ENCODE measurements at places on chromosomes 12 and 14.
A peak's percentile ranks its signal among the peaks of the same experiment; 100 is the strongest.

DNA sequence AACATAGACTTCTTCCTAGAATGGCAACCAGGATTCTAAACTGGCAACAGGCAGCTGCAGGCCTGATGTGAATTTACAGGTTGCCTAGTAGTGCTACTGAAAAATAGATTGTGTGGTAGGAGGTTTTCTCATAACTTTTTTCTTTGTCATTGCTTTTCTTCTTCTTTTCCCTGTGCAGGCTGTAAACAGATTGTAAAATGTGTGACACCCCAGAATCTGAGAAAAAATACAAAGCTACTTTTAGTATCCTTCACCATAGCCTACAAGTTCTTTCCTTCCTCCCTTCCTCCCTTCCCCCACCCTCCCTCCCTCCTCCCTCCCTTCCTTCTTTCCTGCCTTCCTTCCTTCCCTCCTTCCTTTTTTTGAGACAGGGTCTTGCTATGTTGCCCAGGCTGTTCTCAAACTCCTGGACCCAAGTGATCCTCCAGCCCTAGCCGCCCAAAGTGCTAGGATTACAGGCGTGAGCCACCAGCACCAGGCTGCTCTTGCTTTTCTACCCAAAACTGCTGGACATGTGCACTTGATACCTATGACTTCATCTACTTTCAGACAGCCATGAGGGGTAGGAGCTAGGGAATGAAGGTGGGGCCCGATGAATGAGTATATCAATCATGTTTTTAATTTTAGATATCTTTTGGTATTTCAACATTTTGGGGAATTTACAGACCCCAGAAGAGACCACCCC is 114.2 kb upstream of the EEA1 start:
- DNase-seq, result no peak

GRCh38 chr12:114218136-114218535 is 187.8 kb downstream of the TBX5 start:
- DNase-seq, result no peak

DNA sequence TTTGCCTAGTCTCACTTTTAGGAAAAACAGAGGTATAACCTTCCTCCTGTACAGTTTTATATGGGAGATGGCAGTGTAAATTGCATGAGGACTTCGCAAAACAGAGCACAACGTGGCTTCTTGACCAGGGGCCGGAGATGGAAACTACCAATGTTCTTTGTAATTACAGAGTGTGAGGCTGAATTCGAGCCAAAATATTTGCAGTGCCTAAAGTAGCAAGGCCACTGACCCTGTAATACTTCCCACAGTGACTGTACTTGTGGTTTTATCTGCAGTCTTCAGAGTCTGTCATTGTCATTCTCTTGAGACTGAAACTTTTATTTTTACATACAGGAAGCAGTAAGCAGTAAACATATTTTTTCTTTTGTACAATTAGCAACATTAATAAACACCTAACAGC is 98.9 kb downstream of the RERG start:
- no peak for DNase-seq

GRCh38 chr12:122609732-122610131 is 82.7 kb downstream of the KNTC1 start:
- DNase-seq, result no peak

GRCh38 chr12:21827083-21827482 is 52.6 kb upstream of the KCNJ8 start:
- no peak for DNase-seq

DNA sequence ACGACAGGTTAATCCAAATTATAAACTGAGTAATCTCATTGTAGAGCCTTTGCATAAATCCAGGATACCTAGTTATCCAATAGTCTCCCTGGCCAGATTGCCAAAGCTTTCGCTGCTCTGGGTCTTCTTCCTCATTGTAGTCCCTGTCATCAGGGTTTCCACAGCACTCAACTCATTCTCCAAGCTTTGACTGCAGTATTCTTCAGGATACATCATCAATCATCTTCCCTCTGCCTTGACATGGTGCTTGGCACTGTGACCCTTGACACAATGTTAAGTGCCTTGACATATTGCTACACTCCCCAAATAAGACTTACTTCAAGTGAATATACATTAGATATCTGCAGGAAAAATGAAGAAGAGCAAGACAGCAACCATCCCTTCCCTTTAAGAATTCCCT is 60.1 kb upstream of the RESF1 start:
- no peak for DNase-seq

DNA sequence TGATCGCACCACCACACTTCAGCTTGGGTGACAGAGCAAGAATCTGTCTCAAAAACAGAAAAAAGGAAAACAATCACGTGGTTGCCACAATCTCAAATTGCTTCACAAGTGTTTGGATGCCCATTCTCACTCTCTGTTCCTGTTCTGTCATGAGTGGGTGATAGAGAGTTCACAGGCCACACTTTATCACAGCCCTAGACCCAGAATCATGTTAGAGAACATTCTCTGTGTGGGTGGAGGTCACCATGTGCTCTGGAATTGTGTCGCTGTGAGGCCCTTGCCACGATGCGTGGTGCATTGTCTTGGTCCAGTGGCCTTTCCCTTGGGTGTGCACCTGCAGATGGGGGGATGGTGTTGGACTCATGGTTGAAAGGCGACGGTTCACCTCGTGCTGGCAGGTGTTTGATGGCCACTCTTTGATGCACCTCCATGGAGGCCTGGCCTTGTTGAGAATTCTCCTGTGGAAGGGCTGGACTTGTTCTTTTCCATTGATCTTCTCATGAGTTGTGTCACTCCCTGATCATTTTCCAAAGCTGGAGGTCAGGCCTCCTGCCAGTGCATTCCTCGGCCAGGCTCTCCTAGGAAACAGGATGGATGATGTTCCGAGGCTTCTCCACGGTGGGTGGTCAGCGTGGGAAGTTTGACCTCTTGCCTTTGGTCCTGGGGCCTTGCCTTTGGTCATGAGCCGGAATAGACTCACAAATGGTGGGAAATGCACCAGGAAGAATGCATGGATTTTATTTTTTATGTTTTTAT is 91.9 kb downstream of the SLC24A4 start:
- DNase-seq, result no peak

GRCh38 chr12:46553911-46554310 is 181.3 kb upstream of the SLC38A2 start:
- no peak for DNase-seq

DNA sequence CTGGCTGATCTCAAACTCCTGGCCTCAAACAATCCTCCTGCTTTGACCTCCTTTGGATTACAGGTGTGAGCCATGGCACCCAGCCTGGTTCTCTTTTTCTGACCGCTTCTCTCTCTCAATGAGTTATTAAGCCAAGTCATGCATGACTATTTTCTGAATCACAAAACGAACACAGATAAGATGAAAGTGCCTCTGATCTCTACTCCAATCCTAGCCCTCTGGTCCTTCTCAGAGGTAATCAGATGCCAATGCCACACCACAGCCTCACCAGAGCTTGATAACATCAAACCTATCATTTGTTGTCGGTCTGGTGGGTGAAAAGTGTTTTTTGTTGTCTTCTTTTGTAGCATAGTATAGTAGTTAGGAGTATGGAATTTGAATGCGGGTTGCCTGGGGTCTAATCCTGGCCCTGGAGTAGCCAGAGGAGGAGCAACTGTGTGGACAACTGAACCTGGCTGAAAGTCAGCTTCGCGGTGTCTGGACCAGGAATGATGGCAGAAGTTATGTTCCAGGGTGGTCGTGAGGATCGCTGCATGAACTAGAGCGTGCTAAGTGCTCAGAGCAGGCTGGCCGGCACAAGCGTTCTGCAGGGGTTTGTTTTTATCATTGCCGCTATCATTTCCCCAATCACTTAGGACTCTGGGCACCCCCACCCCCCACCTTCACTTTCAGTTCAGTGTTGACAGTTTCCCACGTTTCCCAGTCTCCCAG is 77.9 kb downstream of the SPRING1 start:
- no peak for DNase-seq

DNA sequence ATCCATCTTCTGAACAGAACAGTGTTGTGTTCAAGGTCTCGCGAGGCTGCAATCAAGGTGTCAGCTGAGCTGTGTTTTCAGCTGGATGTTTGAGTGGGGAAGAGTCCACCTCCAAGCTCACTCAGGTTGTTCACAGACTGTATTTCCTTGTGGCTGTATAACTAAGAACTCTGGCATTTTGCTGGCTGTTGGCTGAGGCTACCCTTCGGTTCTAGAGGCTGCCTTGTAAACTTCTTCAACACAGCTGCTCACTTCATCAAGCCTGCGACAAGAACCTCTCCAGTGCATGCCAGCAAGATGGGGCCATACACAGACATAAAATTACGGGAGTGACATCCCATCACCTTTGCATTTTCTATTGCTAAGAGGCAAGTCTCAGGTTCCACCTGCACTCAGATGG is 12.7 kb downstream of the FOS start:
- DNase-seq, result no peak

- DNase-seq, result peak; percentile 94
Observed at GRCh38 chr12:57087010-57087690, 1.8 kb upstream of the NAB2 start.

GRCh38 chr12:66453120-66453519 is 150.8 kb downstream of the HELB start:
- no peak for DNase-seq

DNA sequence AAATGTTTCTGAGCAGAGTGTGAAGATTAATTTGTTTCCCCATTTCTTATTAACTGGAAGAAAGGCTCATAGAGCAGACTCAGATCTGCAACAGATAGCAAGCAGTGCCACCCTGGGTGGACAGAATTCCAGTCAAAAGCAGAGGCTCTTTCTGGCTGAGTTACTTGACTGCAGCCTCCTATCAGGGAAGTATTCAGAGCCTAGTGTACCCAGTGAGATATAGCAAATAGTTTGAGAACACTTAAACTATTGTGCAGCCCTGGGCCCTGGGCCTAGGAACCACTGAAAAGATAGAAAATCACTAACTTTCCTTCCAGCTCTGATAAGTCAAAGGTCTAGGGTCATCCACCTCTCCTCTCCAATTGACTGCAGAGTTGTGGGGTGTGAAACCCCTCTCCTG is 11.2 kb upstream of the AQP2 start:
- DNase-seq, result no peak

GRCh38 chr12:109387425-109388166 is 39.9 kb downstream of the MYO1H start:
- no peak for DNase-seq

- DNase-seq, result no peak
Observed at GRCh38 chr14:88417594-88417993, 32.1 kb downstream of the SPATA7 start.

- no peak for DNase-seq
Observed at GRCh38 chr12:93048656-93049055, 119.6 kb upstream of the EEA1 start.

DNA sequence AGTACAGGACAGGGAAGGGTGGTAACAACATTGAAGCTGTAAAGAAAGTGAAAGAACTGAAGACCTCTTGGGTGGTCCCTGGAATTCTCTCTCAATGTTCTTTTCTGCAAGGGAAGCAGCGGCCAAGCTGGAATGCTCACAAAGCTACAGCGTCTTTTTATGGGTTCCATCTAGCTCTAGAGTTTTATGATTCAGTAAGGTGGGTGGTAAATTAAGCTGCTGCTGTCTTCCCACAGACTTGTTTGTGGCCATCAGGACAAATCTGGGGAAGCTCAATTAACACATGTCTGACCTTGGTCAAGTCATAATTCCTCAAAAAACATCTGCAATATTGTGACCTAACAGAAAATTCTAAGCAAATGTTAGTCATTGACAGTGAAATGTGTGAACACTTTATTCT is 139.1 kb downstream of the MED13L start:
- no peak for DNase-seq

DNA sequence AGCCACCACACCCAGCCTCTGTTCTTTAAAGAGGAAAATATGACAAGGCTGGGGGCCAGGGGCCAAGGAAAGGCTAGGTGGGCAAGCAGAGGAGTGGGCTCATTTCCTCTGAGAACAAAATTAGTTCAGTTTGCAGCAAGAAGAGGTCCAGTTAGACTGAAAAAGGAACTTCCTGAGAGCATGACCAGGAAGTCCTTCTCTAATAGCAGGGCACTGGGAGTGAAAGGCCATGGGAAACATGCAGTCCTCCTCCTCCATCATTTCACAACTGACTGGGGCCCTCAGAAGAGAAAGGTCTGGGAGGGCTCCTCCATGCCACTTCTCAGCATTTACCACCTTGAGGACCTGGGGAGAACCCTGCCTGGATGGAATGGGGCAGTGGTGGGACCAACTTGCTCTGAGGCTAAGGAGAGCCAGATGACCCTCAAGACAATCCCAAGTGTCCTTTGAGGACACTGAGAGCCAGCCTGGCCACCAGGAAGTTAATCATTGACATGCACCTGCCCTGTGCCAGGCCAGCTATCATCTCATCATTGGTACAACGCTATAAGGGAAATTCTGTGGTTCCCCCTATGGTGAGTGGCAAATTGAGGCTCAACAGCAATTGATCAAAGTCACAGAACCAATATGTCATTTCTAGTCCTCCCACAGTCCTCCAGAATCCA is 2.0 kb downstream of the AQP2 start:
- DNase-seq, result no peak

DNA sequence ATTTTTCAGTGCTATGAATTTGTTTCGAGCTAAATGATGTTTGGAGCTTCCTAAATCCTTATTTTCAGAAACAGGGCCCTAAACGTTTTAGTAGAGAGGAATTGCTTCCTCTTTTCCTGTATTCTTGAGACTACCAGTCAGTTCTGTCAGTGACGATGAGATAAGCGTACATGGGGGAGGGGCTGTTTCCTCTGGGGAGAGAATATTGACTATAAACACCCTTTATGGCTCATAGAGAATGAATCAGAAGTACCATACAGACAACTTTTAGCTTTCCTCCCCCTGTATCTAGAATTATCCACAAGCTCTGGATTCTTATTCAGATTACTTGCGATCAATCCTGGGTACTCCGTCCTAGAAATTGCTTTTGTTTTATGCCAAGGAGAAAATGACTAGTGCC is 5.1 kb downstream of the TBK1 start:
- peak; percentile 44 for DNase-seq

GRCh38 chr12:57727758-57728395 is 10.7 kb downstream of the AGAP2 start:
- DNase-seq, result no peak

GRCh38 chr12:46179693-46180452 is 89.0 kb downstream of the SLC38A1 start:
- DNase-seq, result no peak

GRCh38 chr12:89899651-89900050 is 191.0 kb upstream of the ATP2B1 start:
- DNase-seq, result no peak

- DNase-seq, result no peak
Observed at GRCh38 chr12:3523058-3523457, 32.1 kb downstream of the PRMT8 start.

- DNase-seq, result no peak
Observed at GRCh38 chr12:80818878-80819277, 102.2 kb downstream of the MYF5 start.

DNA sequence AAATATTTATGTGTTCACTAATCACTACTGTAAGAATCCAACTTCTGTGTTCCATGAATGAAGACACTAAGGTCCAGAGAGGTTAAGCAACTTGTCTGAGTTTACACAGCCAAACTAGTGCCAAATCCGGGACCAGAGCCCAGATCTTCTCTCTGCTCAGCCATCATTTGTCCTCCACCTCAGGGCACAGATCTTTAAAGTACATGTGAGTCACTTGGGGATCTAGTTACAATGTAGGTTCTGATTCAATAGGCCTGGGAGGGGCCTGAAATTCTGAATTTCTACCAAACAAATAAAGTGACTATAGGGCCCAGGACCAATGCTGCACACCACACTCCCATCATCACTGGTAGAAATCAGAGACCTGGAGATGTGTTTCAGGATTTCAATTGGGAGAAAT is 162.9 kb downstream of the GXYLT1 start:
- DNase-seq, result no peak

GRCh38 chr14:97382616-97383226 is 585.5 kb downstream of the VRK1 start:
- DNase-seq, result no peak

GRCh38 chr12:68609998-68610369 is 715 bp upstream of the RAP1B start:
- DNase-seq, result no peak
